Heart left ventricle (tissue), 16 donors: ENCODE measurements at places on chromosomes 3 and 15. TPM values are rescaled to one million over a fixed set of nuclear protein-coding genes. Genes with fewer than 3 reads are reported as not detected.

Gene MITF
- 68.4 TPM for total RNA-seq

- no peak for DNase-seq
Observed at GRCh38 chr3:143001034-143001368, 369 bp upstream of the U2SURP start.

DNA sequence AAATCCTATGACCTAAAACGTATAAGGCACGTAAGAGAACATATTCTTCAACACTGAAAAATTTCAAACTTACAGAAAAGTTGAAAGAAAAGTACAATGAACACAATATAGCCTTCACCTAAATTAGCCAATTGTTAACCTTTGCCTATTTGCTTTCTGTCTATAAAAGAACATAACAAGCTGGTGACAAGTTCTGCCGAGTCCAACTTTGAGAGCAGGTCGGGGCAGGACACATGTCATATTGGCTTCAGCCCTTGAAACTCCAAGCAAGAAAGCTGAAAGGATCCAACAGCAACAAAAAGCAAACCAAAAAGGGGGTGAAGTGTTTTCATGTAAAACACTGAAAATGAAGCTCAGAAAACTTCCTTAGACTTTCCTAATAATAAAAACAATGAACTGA is 59.1 kb downstream of the TBC1D2B start:
- DNase-seq, result no peak

GRCh38 chr3:19250959-19251610 is 102.8 kb downstream of the KCNH8 start:
- no peak for DNase-seq

Gene ARHGEF26
- 1.3 TPM for total RNA-seq

DNA sequence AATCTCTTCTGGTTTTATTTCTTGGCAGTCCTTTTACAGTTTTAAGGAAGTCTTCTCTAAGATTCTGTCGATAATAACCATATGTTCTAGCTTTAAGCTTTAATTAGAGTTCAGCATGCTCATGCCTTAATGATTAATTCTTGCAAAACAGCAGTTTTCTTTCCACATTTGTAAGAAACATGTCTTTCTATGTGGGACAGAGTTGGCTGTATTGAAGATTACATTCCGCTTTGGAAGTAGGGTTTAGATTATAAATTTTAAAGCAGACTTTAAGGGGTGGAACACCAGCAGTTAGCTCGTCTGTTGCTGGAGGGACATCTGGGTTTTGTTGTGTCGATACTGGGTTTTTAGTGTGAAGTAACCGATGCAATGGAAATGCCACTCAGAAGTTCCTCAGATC is 35.3 kb downstream of the SQOR start:
- DNase-seq, result no peak

- no peak for DNase-seq
Observed at GRCh38 chr15:101431301-101431700, 58.2 kb downstream of the PCSK6 start.

GRCh38 chr3:8420612-8421011 is 81.0 kb upstream of the LMCD1 start:
- DNase-seq, result no peak

Gene NR2E3
- total RNA-seq, result not detected

Gene FBXL22
- 15.2 TPM for total RNA-seq

DNA sequence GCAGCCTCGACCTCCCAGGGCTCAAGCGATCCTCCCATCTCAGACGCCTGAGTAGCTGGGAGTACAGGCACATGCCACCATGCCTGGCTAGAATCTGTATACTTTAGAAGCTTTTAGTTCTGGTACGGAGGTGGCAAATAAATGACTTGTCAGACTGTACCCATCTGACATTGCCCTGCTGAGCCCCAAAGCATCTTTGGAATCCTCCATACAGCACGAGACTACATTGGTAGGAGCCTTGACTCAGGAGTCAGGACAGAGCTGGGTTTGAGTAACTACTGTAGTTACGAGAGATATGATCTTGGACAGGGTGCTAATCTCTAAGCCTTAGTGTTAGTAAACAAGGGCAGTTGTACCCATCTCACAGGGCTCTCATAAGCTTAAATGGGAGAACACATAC is 67.8 kb upstream of the NPHP3 start:
- DNase-seq, result no peak

Gene CPNE9
- not detected for total RNA-seq

DNA sequence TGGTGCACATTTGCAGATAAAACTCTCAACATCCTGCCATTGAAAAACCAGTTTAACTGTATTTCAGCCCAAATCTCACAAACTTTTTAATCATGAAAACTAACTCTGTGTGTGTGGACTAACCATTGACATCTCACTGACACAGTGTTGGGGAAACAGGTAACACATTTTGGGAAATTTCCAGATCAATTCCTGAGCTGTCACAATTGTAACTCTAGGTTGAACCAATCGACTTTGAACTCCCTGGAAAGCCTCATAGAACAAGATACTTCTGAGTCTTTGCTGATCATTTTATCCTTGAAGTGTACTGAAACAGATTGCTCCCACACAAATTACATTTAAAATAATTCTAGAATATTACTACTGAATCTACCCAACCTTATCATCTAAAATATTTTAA is 667.9 kb upstream of the NR2F2 start:
- no peak for DNase-seq

- DNase-seq, result no peak
Observed at GRCh38 chr15:42267286-42267685, 5.7 kb upstream of the GANC start.

- no peak for DNase-seq
Observed at GRCh38 chr3:157543501-157544035, 40.4 kb upstream of the VEPH1 start.

DNA sequence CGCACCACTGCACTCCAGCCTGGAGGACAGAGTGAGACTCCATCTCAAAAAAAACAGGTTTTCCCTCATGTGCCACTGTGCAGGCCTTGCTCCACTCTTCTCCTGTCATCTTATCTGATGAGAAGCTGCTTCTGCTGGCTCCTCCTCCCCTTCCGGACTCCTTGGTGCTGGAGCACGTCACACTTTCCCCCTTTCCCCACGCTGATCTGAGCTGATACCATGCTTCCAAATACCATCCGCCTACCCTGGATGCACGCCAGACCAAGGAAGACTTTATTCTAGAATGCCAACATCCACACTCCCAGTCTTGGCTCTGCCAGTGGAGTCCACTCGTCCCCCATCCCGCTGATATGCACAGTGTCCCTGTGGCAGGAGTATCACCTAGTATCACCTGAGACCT is 31.3 kb downstream of the HOMER2 start:
- no peak for DNase-seq
